Activated T-cell treated with anti-CD3 and anti-CD28 coated beads, Interleukin-2, amount 50 U/mL, for 72 hours (primary cell): ENCODE measurements at places on chromosomes 5 and 9. TPM values are rescaled to one million over a fixed set of nuclear protein-coding genes. Genes with fewer than 3 reads are reported as not detected.

Gene LCN2
- not detected for total RNA-seq

Gene NUTM2F
- not detected for total RNA-seq

Gene MYMK
- total RNA-seq = not detected

Gene BDP1
- 31.9 TPM for total RNA-seq

Gene CAPSL
- 2.3 TPM for total RNA-seq

Gene DAB2IP
- total RNA-seq = 0.35 TPM
